Vagina (tissue), 2 donors: ENCODE measurements at places on chromosomes 5 and 9.

GRCh38 chr5:125326150-125326510 lies 579.7 kb upstream of the ZNF608 start:
- no peak for DNase-seq

DNA sequence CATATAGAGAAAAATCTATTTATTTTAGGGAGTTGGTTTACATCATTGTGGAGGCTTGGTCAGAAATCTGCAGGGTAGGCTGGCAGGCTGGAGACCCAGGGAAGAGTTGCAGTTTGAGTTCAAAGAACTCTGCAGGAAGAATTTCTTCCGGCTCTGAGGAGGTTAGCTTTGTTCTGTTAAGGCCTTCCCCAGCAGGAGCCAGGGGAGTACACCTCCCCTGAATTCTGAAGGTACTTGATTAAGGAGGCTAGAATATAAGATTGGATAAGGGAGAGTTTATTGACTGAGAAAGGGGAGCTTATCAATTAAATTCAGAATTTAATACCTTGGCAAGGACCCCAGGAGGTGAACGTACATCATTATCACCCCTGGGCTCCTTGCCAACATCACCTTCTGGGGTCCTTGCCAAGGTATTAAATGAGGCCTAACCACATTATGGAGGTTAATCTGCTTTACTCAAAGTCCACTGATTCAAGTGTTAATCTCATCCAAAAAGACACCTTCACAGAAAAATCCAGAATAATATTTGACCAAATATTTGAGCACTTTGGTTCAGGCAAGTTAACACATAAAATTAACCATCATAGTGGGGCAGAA lies 351.7 kb downstream of the CWC27 start:
- no peak for DNase-seq

- no peak for DNase-seq
Measured at GRCh38 chr5:58507715-58508114, 16.5 kb downstream of the GAPT start.

DNA sequence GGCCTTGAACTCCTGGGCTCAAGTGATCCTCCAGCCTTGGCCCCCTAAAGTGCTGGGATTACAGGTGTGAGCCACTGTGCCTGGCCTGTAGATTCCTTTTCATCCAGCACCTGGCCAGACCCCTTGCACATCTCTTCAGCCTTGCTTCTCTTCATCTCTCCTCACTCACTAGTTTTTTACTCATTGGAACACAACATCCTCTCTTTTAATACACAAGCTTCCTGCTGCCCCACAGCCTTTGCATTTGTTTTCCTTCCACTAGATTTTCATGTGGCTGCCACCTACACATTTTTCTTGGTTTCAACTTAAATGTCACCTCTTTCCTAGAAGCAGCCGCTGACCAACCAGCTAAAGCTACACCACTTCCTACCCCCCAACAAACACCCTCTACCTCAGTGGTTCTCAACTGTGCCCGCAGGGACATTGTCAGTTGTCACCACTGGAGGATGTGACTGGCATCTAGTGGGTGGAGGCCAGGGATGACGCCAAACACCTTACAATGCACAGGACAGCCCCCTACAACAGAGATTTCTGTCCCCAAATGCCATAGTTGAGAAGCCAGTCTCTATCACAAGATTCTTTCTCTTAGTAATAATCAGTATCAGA lies 33.7 kb downstream of the HAVCR1 start:
- no peak for DNase-seq

DNA sequence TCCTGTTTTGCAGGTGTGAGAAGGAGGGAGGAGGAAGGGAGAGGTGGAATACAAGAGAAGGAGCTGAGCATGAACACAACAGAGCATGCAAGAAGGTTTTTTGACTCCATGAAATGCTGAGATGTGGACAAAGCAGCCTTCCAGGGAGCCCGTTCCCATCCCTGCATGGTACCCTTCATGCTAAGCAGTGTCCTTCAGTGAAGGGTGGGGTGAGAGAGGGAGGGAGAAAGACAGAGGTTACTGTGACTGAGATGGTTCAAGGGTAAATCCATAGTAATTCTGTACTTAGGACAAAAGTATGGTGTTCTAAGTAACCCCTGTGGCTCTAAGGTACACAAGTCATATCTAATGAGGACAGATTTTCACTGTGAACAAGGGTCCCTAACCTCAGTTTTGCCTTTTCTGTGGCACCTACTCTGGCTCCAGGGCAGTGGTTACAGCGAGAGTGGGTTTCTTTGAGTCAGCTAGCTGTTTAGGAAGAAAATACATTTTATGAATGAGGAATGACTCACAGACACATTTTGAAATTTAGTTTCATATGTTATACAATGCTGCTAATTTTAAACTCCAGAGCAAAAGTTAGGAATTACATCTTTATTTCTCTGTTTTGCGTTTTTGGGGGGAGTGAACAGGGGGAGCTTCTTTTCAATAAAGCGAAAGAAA lies 184.9 kb upstream of the SLC12A2 start:
- DNase-seq: no peak

DNA sequence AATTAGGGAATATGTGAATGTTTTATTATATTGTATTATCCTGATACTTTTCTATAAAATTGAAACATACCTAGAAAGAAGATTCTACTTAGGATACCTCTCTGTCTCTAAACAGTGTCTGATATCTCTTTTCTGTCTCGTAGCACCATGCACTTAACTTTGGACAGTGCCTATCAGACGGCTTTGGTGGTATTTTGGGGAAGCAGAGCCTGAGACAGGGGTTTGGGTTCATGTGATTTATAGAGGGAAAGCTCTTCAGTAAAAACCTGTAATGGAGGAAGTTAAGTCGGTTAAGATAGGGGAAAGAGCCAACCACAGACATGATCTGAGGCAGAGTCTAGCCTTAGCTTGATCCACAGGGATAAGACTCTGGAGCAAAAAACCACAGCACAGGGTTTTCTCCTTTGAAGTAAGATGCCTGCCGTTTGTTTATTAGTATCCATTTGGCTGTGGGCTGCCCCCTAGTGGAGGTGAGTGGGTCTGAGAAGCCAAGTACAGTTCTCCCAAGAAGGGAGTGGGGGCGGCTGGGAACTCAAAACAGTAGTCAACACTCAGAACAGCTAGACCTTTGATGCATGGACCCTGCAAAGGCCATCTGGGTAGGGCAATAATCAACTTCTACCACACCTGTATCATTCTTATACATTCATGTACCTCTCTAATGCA lies 141.2 kb upstream of the ASTN2 start:
- DNase-seq: no peak

DNA sequence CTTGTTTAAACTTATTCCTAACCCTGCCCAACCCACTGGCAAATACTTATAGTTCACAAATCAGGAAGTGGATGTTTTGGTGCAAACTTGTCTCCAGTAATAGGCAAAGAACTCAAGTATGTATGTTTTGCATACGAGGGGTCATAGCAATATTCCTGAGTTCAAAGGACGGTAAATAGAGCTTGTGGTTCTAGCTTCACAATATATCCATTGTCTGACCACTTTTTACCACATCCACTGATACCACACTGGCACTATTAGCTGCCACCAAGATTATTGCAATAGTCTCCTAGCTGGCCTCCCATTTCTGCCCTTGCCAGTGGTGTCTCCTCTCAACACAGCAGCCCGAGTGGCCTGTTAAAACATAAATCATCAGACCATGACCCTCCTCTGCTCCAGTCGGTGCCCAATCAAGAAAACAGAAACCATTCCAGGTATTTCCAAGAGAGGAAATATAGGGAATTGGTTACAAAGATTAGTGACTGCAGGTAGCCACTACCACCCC lies 17.0 kb downstream of the GRXCR2 start:
- no peak for DNase-seq

- no peak for DNase-seq
Measured at GRCh38 chr9:38386319-38386895, 6.1 kb upstream of the ALDH1B1 start.

- DNase-seq: no peak
Measured at GRCh38 chr5:135894276-135894675, 1.4 kb downstream of the IL9 start.

DNA sequence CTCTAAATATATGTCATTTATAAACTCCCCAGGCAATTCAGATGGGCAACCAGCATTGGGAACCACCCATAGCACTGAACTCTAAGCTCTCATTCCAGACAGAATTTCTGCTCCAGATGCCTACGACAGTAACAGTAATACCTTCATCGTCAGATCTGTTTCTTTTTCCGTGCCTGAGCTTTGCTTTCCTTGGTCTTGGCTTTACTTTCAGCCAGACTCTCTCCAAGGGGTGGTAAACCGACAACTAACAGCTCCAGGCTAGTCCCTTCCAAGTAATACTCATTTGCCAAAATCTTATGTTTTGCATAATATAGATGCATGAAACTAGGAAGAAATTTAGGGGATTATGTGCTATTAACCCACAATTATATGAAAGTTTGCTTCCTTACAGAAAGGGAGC lies 102.3 kb downstream of the PJA2 start:
- DNase-seq: no peak

DNA sequence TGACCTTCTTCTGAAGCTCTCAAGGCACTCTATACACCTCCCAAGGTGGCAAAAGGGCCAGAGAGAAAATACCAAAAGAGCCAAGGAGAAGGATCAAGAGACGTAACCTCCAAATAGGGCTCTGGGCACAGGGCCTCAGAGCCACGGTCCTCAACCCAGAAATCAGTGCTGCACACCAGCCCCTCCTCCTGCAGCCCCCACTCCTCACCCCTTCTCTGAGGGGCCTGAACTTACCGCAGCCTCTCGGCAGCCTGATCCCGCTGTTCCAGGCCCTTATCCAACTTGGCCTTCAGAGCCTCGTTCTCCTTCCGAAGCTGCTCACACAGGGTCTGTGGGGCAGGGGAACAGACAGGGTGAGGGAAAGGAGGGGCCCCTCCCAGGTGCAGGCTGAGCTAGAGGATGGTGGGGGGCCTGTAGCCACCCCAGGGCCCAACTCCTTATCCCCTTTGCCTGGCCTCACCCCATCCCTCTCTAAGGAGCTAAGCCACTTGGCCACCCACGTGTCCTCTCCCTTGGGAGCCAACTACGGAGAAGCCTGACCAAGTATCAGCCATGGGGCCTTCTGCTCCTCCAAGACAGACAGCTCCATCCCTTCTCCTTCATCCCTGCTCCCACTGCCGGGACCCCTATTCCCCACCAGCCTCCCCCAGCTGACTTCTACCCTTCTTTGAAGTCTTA lies 28.8 kb downstream of the TNIP1 start:
- no peak for DNase-seq

- DNase-seq: no peak
Measured at GRCh38 chr5:88776692-88777091, 106.3 kb downstream of the MEF2C start.

GRCh38 chr5:37638897-37639296 lies 200.9 kb downstream of the GDNF start:
- DNase-seq: no peak

DNA sequence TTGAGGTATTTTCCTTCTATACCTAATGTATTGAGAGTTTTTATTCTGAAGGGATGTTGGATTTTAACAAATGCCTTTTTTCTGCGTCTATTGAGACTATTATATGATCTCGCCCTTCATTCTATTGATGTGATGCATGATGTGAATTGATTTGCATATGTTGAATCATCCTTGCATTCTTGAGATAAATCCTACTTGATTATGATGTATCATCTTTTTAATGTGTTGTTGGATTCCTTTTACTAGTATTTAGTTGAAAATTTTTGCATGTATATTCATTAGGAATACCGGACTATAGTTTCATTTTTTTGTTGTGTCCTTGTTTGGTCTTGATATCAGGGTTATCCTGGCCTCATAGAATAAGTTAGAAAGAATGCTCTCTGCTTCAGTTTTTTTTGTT lies 169.7 kb downstream of the NPR3 start:
- no peak for DNase-seq

- no peak for DNase-seq
Measured at GRCh38 chr9:82490019-82490499, 501.5 kb downstream of the SPATA31D1 start.

DNA sequence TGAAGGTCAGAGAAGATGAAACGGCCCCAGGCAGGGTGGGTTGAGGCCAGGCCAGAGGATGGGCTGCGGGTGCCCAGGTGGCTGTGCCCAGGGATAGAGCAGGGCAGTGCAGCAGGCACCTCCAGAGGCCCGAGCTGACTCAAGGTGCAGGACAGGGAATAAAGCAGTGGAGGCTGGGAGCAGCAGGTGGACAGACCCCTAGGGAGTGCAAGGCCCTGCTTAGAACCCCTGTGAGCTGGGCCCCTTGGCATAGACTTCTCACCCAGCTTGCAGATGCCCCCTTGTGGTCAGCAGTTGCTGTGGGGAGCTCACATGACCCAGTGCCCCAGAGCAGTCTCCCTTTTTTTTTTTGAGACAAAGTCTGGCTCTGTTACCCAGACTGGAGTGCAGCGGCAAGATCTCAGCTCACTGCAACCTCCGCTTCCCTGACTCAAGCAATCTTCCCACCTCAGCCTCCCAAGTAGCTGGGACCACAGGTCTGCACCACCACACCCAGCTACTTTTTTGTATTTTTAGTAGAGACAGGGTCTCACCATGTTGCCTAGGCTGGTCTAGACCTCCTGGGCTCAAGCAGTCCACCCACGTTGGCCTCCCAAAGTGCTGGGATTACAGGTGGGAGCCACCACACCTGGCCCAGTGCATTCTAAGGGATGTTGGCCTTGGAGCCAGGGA lies 118.8 kb downstream of the WNK2 start:
- no peak for DNase-seq

GRCh38 chr5:14202462-14202861 lies 59.3 kb downstream of the TRIO start:
- DNase-seq: no peak

DNA sequence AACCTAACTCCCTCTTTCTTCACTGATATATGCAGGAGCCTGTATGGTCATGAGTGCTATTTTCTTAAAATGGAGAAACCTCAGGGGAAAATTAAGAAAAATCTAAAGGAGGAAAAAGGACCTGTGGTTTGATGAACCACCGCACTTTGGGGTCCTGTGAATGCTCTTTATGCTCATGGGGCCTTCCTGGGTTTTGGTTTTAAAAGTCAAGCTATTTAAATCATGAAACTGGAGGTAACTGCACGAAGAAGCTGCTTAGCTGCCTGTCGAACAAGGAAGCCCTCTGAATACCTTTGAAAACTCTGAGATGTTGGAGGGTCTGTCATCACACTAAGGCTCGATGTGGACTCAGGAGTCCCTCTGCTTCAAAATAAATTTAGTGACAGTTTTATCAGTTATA lies 564.5 kb upstream of the ADAMTS16 start:
- no peak for DNase-seq

DNA sequence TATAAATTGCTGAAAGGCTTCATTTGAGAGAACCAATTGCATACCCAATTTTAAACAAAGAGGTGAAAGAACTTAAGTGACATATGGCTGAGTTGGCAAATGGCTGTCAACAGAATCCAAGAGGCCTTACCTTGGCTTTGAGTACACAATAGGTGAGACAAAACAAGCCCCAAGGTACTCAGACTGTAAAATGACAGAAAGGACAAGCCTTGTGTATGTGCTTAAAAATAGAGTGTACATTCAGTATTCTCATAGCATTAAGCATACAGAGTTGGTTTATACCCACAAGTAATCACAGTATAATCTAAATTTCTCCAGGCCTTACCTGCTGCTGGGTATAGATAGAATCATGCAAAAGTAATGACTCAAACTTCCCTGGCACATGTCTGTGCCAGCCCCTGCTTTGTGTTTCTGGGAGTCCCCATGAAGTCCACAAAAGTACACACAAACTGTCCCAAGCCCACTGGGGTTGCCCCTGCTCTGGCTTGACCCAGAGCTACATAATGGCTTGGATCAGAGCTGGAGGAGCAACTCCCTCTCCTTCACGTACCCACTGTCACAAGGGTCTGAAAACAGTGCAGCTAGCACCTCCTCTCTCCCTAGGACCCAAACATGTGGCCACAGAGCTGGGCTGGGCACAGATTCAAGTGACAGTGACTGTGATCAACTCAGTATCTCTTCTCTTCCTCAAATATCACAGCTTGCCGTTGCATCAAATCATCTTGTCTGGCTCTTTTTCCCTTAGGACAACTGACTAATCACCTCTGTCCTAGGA lies 250.8 kb downstream of the ENC1 start:
- DNase-seq: no peak

- no peak for DNase-seq
Measured at GRCh38 chr9:124084087-124084486, 72.5 kb downstream of the LHX2 start.
